Astrocyte of the spinal cord (primary cell): ENCODE measurements at places on chromosomes 11 and 22.

DNA sequence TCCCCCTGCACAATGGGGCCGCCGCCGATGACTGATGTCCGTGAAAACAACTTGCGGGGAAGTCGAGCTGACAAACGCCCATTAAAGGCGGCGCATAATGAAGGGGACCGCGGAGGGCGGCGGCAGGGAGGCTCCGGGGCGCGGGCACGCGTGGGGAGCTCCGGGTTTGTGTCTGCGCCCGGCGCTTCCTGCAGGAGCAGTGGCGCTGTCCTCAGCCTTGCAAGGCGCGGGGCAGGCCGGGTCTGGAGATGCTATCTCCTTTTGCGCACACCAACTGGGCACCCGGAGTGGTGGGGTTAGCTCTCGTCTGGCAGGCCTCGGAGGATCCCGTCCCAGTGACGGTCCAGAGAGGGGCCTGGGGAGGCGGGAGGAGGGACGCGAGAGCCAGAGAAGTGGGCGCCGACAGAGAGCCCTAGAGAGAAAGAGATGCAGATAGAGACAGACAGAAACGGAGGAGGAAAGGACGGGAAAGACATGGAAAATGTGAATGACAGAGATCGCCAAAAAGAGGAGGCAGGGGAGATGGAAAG lies 390 bp upstream of the FGF3 start:
- DNase-seq: no peak

- DNase-seq: no peak
Observed at GRCh38 chr11:117669062-117669461, 128.0 kb downstream of the DSCAML1 start.

- no peak for DNase-seq
Observed at GRCh38 chr22:22843848-22844247, 43.8 kb upstream of the IGLL5 start.

DNA sequence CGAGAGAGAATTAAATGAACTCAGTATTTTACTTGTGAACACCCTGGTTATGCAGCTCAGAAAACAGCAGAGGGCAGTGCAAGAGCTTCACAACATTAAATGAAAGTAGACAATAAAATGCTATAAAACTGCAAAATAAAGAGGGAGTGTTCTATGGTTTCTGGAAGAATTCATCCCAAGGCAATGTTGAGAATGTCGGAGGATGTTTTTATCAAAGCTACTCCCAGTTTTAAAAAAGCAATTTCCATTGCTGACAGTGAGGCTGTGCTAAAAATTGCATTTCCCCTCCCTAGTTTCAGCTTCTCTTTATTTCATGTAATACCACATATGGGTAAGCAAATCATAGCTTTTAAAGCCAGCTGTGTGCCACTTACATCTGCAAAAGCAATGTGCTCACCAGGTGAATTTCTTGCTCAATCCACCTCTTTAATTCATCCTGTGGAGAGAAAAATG lies 296.8 kb downstream of the RAB38 start:
- DNase-seq: peak; percentile 48

- DNase-seq: peak; percentile 66
Observed at GRCh38 chr22:35997438-35997837, 31.2 kb downstream of the RBFOX2 start.

GRCh38 chr22:22410121-22410520 lies 98.4 kb downstream of the ZNF280B start:
- no peak for DNase-seq

- peak; percentile 85 for DNase-seq
Observed at GRCh38 chr11:27385245-27385644, 22.2 kb upstream of the CCDC34 start.

- DNase-seq: peak; percentile 23
Observed at GRCh38 chr11:103987629-103988594, 48.5 kb upstream of the DDI1 start.

GRCh38 chr11:13885083-13885482 lies 77.4 kb upstream of the SPON1 start:
- no peak for DNase-seq

DNA sequence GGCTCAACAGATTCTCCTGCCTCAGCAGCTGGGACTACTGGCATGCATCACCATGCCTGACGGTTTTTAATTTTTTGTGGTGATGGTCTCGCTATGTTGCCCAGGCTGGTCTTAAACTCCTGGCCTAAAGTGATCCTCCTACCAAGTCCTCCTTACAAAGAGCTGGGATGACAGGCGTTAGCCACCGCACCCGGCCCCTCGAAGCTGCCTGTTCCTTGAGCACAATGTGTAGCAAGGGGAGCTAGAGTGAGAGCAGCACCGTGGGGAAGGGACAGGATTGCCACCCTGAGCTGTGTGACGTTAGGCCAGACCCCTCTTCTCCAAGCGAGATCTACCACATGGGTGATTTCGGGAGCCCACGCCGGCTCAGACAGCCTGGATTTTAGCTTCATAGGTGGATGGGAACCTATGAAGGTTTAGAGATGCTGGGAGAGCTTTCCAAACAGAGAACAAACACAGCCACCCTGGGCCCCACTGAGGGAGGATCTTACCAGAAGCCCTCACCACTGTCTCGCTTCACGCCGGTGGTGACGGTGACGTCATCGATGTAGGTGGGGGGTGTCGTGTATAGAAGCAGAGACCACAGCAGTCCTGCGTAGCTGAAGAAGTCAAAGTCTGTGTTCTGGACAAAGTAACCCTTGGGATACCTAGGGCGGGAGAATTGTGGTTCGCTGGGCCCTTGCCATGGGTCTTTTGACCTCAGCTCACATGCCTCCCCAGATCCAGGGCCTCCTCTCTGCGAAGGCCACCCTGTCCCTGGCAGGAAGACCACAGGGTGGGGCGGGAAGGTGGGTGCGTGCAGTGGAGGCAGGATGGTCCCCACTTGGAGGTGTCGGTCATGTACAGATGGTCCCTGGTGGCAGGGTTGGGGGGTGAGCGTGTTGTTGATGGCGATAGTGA lies 23.1 kb downstream of the RGL4 start:
- DNase-seq: no peak

DNA sequence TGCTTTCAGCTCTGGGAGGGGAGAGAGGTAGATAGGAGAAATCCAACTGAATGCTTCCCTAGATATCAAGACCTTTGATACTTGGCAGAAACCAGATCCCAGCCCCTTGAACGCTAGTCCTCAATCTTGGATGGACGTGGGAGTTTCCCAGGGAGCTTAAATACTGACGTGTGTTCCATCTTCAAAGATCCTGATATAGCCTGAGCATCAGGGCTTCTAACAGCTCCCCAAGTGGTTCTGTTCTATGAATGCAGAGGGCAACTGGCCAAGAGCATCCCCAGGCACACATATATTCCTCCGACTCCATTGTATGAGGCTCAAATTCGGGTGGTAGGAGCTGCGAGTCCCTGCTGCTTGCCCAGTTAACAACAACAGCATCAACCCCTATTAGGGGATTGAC lies 8.7 kb upstream of the ACCS start:
- DNase-seq: no peak

DNA sequence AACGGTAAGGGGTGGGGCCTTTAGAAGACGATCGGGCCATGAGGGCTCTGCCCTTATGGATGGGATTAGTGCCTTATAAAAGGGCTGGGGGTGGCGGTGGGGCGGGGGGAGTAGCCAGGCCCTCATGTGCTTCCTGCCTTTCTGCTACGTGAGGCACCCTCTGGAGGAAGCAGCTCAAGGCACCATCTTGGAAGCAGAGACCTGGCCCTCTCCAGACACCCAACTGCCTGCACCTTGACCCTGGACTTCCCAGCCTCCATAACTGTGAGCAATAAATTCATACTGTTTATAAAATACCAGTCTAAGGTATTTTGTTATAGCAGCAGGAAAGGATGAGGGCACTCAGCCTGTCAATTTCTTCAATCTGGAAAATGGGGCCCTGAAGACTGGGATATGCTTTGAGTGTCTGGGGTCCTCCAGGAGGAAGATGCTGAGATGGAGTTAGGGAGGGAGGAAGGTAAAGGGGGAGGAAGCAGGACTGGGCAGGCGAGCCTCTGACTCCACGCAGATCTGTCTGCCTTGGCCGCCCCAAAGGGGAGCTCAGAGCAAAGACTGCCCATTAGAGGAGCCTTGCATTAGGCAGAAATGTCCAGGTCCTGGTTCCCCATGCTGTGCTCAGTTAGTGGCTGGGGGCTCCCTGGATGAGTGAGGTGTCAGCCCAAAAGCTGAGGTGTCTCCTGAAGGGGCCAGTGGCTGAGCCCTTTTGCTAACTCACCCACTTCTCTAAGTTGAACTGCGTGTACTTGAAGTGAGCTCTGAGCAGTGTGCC lies 5.3 kb downstream of the CABP2 start:
- DNase-seq: no peak

- DNase-seq: no peak
Observed at GRCh38 chr11:27596388-27596787, 89.8 kb upstream of the LIN7C start.

DNA sequence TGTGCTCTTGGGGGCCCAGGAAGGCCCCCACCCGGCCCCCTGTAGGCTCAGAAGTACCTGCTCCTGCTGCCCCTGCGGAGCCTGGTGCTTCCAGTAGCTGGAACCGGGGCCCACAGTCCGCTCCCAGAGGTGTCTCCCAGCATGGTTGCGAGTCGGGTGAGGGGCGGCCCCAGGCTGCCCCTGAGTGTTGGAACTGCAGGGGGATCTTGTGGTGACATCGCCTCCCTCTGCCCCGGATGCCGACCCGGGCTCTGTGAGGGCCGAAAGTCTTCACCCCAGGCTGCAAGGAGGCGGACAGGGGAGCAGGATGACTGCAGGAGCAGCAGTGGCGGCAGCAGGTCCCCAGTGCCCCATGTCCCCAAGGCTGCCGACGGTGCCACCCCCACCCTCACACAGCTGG lies 9.5 kb upstream of the PKP3 start:
- no peak for DNase-seq

GRCh38 chr11:71557257-71557656 lies 8.1 kb upstream of the KRTAP5-10 start:
- no peak for DNase-seq

DNA sequence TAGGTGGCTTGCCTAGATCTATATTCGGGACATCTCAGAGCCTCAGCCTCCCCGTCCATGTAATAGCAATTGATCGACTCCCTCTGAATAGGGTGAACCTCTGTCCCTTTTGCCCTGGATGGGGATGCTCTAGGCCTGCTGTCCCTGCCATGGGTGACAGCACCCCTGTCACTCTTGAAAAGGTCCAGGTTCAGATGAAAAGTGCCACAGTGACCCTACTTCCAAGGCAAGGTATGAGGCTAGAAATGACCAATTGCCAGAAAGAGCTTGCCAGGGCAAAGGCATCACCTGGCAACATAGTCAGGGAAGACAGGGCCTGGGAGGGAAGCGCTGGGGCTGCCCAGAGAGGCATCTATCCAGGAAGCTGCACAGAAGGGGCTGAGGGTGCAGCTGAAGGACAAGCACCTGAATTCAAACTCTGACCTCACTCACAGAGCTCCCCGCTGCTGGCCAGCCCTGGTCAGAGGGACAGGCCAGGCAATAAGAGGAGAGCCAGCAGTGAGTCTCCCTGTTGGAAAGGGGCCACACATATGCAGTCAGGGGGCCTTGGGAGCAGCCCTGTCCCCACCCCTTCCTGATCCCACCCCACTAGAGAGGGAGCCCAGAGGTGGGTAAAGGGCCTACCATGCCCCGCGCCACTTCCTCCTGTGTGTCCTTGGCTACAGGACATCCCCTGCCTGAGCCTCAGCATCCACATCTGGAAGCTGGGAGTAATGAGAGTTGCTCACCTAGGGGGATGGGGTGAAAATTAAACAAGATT lies 9.0 kb upstream of the APOBEC3A start:
- no peak for DNase-seq

DNA sequence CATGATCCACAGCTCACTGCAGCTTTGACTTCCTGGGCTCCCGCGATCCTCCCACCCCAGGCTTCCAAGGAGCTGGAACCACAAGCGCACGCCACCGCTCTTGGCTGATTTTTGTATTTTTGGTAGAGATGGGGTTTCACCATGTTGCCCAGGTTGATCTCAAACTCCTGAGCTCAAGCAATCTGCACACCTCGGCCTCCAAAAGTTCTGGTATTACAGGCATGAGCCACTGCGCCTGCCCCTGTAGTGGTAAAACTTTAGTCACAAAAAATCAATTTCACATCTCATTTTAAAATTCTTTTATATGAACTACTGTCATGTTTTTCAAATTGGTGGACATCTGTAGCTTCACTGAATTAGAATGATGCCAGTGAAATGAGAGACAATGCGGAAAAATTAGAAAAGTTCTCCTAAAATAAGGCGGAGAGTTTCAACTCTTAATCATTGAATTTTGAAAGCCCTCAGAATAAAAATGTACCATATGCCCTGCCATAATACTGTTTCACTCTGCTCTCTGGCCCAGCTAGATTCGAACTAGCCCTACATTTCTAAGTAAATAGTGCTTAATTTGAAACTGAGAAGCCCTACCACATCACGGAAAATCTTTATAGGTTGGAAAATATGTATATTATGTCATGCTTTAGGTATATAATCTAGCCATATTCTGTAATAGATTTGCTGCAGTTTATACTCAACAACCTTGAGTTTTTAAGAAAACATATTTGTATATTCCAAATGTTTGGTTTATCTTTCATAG lies 78.7 kb downstream of the HORMAD2 start:
- DNase-seq: no peak

GRCh38 chr11:118923721-118924587 lies 1.8 kb downstream of the BCL9L start:
- DNase-seq: no peak

DNA sequence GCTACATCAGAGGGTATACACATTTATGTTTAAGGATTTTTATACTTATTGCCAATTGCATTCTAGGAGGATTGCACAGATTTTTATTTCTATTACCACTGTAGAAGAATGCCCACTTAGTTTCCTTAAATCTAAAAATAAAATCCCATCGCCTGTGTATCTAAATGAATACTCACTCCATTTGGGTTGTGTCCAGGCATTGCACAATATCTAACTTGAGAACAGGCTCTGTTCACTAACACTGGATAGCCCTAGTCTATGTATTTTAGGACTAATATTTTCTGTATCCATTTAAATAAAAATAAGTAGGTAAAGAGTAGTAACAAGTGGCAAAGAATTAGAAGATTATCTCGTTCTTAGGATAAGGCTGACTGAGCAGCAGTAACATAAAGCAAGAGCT lies 4.1 kb downstream of the C11orf52 start:
- DNase-seq: peak; percentile 76

DNA sequence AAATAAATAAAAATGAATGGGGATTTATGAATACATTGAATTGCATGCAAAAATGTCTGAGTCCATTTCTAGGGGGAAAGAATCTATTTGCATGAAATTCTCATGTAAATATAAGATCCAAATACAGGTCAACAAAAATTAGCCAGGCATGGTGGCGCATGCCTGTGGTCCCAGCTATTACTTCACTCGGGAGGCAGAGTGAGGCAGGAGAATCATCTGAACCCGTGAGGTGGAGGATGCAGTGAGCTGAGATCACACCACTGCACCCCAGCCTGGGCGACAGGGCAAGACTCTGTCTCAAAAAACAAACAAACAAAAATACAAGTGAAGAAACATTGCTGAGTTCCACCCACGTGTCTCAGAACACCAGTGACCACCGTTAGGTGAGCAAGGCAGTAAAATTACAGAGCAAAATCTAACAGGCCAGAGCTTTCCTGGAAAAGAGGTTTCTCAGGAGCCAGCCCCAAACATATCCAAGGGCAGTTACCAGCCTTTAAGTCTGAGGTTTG lies 17.3 kb downstream of the PACSIN2 start:
- DNase-seq: no peak
